ENCODE measurements at places on chromosomes 16 and 17.

DNA sequence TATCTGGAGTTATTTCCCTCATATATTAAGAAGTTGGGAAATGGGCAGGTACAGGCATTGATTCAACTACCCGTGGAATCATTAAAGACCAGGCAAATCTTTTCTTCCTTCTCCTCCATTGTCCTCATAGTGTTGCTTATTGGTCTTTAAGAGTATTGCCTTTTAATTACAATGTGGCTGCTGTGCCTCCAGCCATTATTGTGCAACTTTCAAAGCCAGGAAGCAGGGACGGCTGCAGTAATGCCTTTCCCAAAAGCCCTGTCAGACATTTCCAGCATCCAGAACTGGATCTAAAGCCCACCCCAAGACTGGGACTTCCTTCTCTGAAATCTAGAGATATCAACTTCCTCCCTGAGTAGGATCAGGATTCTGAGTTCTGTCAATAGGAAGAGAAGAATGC lies 42.3 kb upstream of the MED9 start:
- DNase-seq = no peak

- no peak for DNase-seq
Measured at GRCh38 chr16:81778861-81779535, at the start of gene PLCG2. PLCG2 (plus strand) TSS chr16:81779291; CDS start chr16:81785990, 6,699 bp downstream.

DNA sequence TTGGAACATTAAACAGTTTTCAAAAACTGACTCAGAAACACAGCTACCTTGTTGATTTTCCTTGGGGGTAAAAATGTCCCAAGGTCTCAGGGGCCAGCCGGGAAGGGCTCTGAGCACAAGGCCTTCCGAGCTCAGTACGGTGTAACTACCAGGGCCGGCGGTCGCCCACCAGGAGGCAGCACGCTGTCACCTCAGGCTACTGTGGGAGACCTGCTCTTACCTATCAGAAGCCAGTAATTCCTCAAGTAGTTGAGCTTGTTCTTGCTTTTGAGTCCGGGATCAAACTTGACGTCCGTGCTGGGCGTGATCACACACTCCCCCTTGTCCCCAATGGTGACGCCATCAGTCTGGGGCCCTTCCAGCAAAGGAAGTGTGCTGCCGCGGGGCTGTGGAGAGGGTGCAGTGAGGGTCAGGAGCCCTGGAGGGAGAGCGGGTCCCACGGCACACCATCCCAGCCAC lies 43.4 kb upstream of the ICAM2 start:
- no peak for DNase-seq

DNA sequence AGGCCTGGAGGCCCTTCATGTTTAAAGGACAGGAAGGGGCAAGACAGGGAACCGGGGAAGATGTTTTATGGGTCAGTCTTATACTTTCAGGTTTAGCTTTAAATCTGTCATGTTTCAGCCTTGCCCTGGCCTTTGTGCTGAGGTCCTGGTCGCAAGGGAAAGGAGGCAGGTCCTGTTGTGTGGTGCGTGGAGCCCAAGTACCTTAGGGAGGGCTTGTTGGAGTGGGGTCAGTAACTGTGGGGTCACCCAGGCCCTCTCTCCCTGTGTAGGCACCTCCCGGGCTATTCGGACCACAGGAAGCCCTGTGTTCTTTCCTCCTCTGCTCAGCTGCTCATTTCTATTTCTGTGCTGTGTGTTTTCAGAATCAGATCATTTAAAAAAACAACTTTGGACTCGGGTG lies 42.7 kb downstream of the MPRIP start:
- no peak for DNase-seq

GRCh38 chr17:74798239-74798707 lies 22.1 kb upstream of the NAT9 start:
- no peak for DNase-seq
